ENCODE measurements at places on chromosomes 6 and 20.

- DNase-seq: no peak
Observed at GRCh38 chr6:158039571-158040050, 57.9 kb downstream of the SYNJ2 start.

DNA sequence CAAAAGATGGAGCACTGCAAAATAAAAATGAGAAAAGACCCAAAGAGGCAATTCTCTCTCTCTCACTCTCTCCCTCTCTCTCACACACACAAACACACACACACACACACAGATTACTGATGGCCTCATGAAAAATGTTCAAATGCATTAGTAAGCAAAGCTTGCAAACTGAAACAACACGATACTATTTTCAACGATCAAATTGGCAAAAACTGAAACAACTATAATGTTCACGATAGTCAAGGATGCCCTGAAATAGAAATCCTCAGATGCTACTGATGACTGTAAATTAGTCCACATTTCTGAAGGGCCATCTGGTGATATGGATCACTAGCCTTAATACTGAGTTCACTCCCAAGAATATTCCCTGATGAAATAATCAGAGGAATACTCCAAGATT is 100.8 kb downstream of the TRERF1 start:
- no peak for DNase-seq

DNA sequence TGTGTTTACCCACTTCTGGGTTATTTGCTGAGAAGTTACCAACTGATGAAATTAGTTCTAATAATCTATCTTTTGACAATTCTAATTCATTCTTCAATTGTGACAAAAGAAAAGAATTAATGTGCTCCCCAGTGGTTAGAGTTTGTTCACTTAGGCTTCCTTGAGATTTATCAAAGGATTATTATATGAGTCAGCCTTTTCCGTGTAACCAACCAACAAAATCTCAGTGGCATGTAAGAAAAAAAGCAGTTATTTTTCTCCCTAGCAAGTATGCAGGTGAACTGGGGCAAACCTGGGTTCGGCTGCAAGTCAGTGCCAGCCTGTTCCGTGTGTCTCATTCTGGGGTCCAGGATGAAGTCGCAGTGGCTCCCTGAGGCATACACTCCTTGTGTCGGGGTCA is 28.8 kb upstream of the HIVEP1 start:
- no peak for DNase-seq

- DNase-seq: no peak
Observed at GRCh38 chr6:6686748-6687601, 98.5 kb downstream of the LY86 start.

GRCh38 chr6:113414511-113414910 is 442.6 kb upstream of the MARCKS start:
- no peak for DNase-seq

Data from stimulated activated CD8-positive, alpha-beta memory T cell treated with anti-CD3 and anti-CD28 coated beads, Interleukin-7, amount 100 ng/mL, for 1 hour (primary cell).